Thoracic aorta (tissue), 2 donors: ENCODE measurements at places on chromosomes 2 and 18. TPM values are rescaled to one million over a fixed set of nuclear protein-coding genes. Genes with fewer than 3 reads are reported as not detected.

DNA sequence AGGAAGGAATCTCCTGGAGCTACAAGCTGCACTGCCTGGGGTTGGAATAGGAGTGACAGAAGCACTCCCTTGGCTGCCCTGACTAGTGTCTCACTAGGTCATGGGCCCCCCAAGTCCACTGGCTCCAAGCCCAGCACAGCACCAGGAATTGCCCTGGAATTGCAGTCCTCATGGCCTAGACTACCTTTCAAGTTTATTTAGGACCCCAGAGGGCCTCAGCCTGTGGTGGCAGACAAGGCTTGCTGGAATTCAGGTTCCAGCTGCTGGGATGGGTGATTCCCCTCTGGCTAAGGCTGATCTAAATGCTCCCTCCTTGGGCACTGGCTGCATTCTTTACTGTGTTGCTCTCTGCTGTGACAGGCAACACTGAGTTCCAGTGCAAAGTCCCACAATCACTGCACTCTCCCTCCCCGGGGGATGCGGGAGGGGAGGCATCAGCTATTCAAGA is 14.0 kb downstream of the STRADB start:
- peaks cover 5% of the 10 kb centered on the region for H3K4me1 ChIP-seq
- no peak overlapping the region for H3K4me3 ChIP-seq
- H3K36me3 ChIP-seq: peaks cover 13% of the 10 kb centered on the region

GRCh38 chr18:26746398-26746797 is 119.1 kb downstream of the AQP4 start:
- H3K27me3 ChIP-seq: no peaks in the 10 kb centered on the region
- H3K4me3 ChIP-seq: no peak overlapping the region
- no peak for DNase-seq
- no peaks in the 10 kb centered on the region for H3K36me3 ChIP-seq
- no peaks in the 10 kb centered on the region for H3K4me1 ChIP-seq

GRCh38 chr18:64219517-64219916 is 70.6 kb upstream of the LINC00305 start:
- no peak overlapping the region for H3K27ac ChIP-seq
- H3K27me3 ChIP-seq: no peaks in the 10 kb centered on the region
- DNase-seq: no peak
- no peaks in the 10 kb centered on the region for H3K4me1 ChIP-seq
- H3K36me3 ChIP-seq: no peaks in the 10 kb centered on the region

DNA sequence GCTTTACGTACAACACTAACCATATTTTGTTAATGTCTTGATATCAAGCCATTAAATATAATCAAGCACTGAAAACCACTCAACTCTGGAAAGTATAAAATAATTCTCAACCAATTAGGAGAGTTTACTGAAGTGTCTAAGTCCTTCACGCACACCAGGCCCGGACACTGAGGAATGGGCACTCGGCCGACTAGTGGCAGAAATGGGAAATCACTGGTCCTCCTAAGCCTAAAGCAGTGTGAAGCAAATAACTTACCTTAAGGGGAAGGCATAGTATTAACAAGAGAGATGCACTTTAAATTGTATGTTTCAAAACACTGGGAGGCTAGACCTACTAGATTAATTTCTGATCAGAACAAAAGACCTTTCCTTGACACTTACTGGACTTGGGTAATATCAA is 45.7 kb downstream of the FAM210A start:
- no peaks in the 10 kb centered on the region for H3K27me3 ChIP-seq
- H3K27ac ChIP-seq: no peak overlapping the region
- H3K4me1 ChIP-seq: peaks cover 31% of the 10 kb centered on the region
- H3K4me3 ChIP-seq: no peak overlapping the region

DNA sequence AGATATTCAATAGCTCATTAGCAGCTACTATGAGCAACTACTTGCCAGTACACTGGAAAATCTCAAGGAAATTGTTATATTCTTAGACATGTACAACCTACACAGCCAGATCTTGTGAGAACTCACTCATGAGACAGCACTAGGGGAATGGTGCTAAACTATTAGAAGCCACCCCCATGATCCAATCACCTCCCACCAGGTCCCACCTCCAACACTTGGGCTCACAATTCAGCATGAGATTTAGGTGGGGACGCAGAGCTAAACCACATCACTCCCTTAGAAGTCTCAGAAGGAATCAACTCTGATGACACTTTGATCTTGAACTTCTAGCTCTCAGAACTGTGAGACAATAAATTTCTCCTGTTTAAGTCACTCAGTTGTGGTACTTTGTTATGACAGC is 418.3 kb upstream of the SPHKAP start:
- no peaks in the 10 kb centered on the region for H3K36me3 ChIP-seq
- H3K27me3 ChIP-seq: no peaks in the 10 kb centered on the region
- DNase-seq: no peak
- no peaks in the 10 kb centered on the region for H3K4me1 ChIP-seq
- no peak overlapping the region for H3K4me3 ChIP-seq
- H3K27ac ChIP-seq: no peak overlapping the region

- H3K36me3 ChIP-seq: peaks cover 2% of the 10 kb centered on the region
- H3K4me1 ChIP-seq: no peaks in the 10 kb centered on the region
- no peaks in the 10 kb centered on the region for H3K27me3 ChIP-seq
- DNase-seq: no peak
- no peak overlapping the region for H3K4me3 ChIP-seq
Observed at GRCh38 chr2:8976442-8977259, 26.8 kb downstream of the MBOAT2 start.

The NPC1 gene
- total RNA-seq: 96.7 TPM
